Panc1 (cell line): ENCODE measurements at places on chromosomes 6 and 20. TPM values are rescaled to one million over a fixed set of nuclear protein-coding genes. Genes with fewer than 3 reads are reported as not detected.

GRCh38 chr6:44267252-44267651 lies 1.9 kb upstream of the NFKBIE start:
- peaks cover 16% of the 10 kb centered on the region for H3K27me3 ChIP-seq
- DNase-seq = no peak
- peaks cover 18% of the 10 kb centered on the region for H3K4me1 ChIP-seq
- H3K27ac ChIP-seq = no peak overlapping the region
- no peaks in the 10 kb centered on the region; the same call in none of the 2 replicates for H3K36me3 ChIP-seq

- H3K27ac ChIP-seq = no peak overlapping the region
- no peaks in the 10 kb centered on the region for H3K36me3 ChIP-seq
- no peak overlapping the region for H3K4me3 ChIP-seq
- H3K4me1 ChIP-seq = no peaks in the 10 kb centered on the region
- H3K27me3 ChIP-seq = no peaks in the 10 kb centered on the region
Measured at GRCh38 chr6:22413681-22414311, 117.0 kb upstream of the PRL start.

DNA sequence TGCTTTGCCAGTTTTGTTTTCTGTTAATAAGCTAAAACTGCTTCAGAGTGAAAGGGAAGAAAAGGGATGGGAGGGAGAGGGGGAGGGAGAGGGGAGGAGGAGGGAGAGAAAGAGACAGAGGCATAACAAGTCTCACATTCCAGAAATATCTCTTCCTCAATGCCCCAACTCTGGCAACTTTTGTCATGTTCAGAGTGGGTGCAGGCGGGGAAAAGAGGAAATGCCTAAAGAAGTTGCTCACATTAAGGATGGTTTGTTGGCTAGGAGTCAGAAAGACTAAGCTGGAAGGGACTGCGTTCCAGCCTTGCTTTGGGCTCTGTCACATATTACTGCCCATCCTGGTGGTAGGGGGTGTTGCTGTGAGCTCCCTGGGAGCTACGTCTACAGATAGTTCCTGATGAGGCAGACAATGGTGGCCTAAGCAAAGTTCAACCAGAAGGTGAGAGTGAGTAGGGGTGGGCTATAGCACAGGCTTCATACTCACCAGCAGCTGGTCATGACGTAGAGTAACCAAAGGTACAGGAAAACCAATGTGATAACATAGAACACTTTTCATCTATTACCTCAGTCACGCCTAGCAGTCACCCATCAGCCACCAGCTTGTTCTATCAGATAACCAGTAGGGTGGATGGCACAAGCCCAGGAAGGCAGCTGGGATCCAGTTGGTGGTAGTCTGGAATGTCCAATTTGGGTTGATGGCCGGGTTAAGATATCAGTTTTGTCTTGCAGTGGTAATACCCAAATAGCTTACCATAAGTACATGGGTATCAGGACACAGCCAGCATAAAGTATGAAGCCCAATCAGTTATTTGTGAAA lies 2.1 kb downstream of the TSPYL4 start:
- H3K36me3 ChIP-seq = no peaks in the 10 kb centered on the region; the same call in 1 of the 2 replicates
- H3K4me1 ChIP-seq = peaks cover 32% of the 10 kb centered on the region
- DNase-seq = no peak
- no peak overlapping the region for H3K4me3 ChIP-seq

DNA sequence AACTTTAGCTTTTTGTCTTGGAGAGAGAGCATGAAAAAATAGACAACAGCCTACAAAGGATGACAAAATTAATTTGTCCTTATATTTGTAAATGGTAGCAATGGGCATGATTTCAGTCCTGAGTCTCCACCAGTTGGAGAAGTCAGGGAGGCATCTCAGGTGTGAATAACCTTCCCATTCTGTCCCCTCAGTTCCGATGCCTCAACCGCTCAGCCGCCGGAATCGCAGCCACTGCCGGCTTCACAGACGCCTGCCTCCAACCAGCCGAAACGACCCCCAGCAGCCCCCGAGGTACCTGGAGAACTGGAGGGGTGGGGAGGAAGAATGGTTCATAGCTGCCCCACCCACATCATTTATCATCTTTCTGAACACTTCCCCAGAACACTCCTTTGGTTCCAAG lies 3.6 kb downstream of the PRRC2A start:
- H3K36me3 ChIP-seq = peaks cover 44% of the 10 kb centered on the region
- peaks cover 12% of the 10 kb centered on the region for H3K4me1 ChIP-seq
- no peak overlapping the region for H3K27ac ChIP-seq
- DNase-seq = no peak

DNA sequence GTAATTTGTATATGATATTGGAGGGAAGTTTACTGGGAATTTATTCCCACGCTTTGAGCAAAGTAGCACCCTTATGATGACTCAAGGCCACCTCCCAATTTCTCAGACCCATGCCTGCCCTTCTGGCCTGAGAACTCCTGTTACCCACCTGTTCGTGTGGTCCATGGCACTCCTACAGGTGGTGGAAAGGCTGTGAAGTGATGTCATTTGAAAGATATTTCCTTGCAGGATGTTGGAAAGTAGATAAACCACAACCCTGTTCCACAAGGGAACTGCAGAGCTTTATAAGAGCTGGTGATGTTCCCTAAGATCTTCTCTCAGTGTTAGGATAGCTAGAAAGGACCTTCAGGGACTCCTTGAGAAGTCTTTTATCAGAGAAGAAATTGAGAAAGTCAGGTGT lies 70.5 kb downstream of the ADGRG6 start:
- peak overlapping the region; percentile 100 for H3K27ac ChIP-seq
- peaks cover 18% of the 10 kb centered on the region; the same call in 1 of the 2 replicates for H3K36me3 ChIP-seq
- no peak overlapping the region for H3K4me3 ChIP-seq
- H3K4me1 ChIP-seq = peaks cover 94% of the 10 kb centered on the region
- H3K27me3 ChIP-seq = no peaks in the 10 kb centered on the region

- H3K36me3 ChIP-seq = no peaks in the 10 kb centered on the region
- no peak for DNase-seq
- H3K4me1 ChIP-seq = no peaks in the 10 kb centered on the region
- no peak overlapping the region for H3K27ac ChIP-seq
Measured at GRCh38 chr6:89021629-89022028, 58.2 kb upstream of the RNGTT start.

DNA sequence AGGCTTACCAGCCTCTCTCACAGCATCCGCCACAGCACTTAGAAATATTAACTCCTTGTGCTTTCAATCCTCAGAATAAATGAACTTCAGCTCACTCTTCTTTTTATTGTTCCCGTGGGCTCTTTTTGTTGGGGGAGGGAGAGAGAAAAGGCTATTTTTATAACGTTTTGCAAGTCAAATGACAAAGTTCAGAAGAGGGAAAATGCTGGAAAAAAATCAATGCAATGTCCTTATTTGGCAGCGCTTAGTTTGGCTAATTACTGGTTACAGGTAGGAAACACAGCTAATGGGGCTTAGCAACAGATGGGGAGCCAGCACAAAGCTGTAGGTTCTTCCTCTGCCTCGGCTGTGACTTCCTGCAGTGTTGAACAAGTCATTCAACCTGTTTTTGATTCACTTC lies 1067.0 kb upstream of the MAP3K7 start:
- no peak overlapping the region for H3K4me3 ChIP-seq
- no peaks in the 10 kb centered on the region for H3K4me1 ChIP-seq
- no peak overlapping the region for H3K27ac ChIP-seq
- DNase-seq = no peak

DNA sequence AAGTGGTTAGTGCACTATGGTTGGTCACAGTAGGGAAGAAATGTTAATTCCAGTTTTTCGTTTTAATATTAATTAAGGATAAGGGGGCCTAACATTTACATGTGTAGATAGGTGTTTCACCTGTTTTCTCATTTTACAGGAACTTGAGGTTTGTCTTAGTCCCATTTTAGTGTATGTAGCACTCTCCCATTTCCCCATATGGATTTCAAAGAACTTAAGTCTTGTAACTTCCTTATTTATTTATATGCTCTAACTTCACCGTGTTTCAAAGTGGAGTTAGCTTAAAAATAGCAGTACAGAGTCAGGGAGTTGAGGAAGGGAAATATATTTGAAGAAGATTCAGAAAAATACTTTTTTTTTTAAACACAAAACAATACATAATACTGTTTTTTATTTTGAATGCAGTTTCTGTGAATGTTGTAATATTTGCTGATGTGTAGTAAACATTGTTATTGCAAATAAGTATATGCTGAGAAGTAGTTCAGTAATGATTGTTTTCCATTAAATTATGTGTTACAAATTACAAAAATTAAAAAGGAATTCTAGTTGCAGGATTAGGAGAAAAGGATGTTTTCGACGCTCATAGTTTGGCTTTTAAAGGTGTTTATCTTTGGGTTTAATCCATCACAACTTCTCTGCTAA lies 3.5 kb downstream of the SCAF8 start:
- H3K4me1 ChIP-seq = peaks cover 33% of the 10 kb centered on the region
- no peak overlapping the region for H3K4me3 ChIP-seq
- no peak for DNase-seq
- no peak overlapping the region; the same call in 1 of the 2 replicates for H3K27ac ChIP-seq

- no peaks in the 10 kb centered on the region for H3K36me3 ChIP-seq
- DNase-seq = no peak
- H3K4me3 ChIP-seq = no peak overlapping the region
- no peak overlapping the region for H3K27ac ChIP-seq
- no peaks in the 10 kb centered on the region for H3K4me1 ChIP-seq
Measured at GRCh38 chr6:91161246-91161645, 574.4 kb upstream of the MAP3K7 start.

GRCh38 chr6:23505026-23505425 lies 621.0 kb upstream of the NRSN1 start:
- DNase-seq = no peak
- no peak overlapping the region for H3K4me3 ChIP-seq
- no peaks in the 10 kb centered on the region for H3K36me3 ChIP-seq
- no peaks in the 10 kb centered on the region for H3K4me1 ChIP-seq
- H3K27me3 ChIP-seq = no peaks in the 10 kb centered on the region

- H3K4me1 ChIP-seq = no peaks in the 10 kb centered on the region
- H3K27me3 ChIP-seq = no peaks in the 10 kb centered on the region
- no peaks in the 10 kb centered on the region for H3K36me3 ChIP-seq
Measured at GRCh38 chr20:23622839-23623343, 14.9 kb downstream of the CST3 start.

GRCh38 chr6:158711264-158711663 lies 61.4 kb downstream of the SYTL3 start:
- H3K4me1 ChIP-seq = peaks cover 10% of the 10 kb centered on the region; the same call in 1 of the 2 replicates
- no peak overlapping the region for H3K27ac ChIP-seq
- DNase-seq = no peak
- H3K4me3 ChIP-seq = no peak overlapping the region
- H3K36me3 ChIP-seq = no peaks in the 10 kb centered on the region
- H3K27me3 ChIP-seq = no peaks in the 10 kb centered on the region

DNA sequence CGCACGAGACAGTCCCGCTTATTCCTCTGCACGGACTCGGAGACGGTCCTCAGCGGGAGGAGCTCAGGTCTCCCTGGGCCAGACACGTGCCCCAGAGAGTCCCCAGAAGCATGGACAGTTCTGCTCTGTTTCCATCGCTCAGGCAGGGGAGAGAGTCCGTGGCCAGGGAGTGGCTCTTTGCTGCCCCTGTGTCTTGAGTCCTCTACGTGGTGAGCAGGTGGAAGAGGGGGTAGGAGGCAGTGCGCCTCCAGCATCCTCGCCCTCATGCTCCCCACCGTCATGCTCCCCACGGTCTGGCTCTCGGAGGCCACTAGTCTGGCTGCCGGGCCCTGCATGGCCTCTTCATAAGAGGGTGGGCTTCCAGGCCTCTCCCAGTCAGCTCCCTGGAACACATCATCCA lies 8.9 kb downstream of the TAGAP start:
- H3K4me3 ChIP-seq = no peak overlapping the region
- H3K27me3 ChIP-seq = peaks cover 7% of the 10 kb centered on the region; the same call in 1 of the 2 replicates
- H3K27ac ChIP-seq = no peak overlapping the region
- H3K36me3 ChIP-seq = no peaks in the 10 kb centered on the region

DNA sequence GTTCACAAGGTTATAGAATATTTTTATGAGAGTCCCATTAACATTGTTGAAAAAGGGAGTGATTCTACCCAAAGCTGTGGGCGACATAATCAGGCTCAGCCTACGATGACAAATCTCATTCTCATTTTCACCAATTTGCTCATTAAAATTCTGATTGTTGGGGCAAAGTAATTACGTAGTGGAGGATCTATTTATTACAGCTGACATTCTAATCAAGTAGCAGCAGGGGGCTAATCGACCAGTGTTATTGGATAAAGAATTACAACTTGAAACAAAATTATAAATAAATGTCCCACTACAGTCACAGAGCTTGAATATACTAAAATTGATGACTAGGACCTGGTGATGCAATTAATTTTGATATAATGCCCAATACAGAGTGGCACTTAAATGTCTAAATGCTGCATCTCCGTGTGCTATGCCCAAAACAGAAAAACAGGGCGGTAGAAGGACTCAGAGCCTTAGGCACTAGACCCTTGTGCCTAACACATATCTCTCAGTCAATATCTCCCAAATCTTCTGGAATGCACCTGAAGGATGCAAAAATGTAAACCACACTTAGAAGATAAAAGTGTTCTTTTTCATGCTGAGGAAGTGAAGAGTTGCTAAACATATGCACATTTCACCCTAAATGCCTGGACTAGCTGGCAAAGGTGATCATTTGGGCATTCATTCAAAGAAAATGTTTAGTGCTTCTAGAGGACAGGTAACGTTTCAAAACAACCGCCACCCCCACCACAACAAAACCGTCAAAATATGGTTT lies 88.3 kb downstream of the CD24 start:
- H3K4me1 ChIP-seq = no peaks in the 10 kb centered on the region
- H3K27ac ChIP-seq = peak overlapping the region; percentile 49
- no peak overlapping the region for H3K4me3 ChIP-seq
- H3K36me3 ChIP-seq = no peaks in the 10 kb centered on the region

- H3K27me3 ChIP-seq = no peaks in the 10 kb centered on the region
- H3K27ac ChIP-seq = no peak overlapping the region
- no peak for DNase-seq
- no peak overlapping the region for H3K4me3 ChIP-seq
- H3K4me1 ChIP-seq = no peaks in the 10 kb centered on the region
Measured at GRCh38 chr6:151310279-151310678, 70.5 kb downstream of the AKAP12 start.

DNA sequence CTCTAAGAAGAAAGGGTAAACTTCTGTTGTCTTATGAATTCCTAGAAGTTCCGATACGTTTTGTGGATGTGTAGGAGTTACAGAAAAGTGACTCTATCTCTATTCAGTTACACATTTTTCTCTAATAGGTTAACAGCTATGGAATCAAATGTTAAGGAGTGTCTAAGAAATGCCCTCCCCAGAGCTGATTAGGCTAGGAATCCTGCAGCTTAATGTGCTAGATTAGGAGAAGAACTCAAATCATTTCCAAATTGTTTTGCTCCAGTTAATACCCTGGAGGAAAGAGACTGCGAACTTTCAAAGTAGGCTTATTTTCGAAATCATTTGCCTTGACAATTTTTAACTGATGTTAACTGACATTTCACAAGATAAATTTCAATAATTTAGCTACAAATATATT lies 51.9 kb downstream of the IBTK start:
- peaks cover 82% of the 10 kb centered on the region for H3K36me3 ChIP-seq
- H3K27ac ChIP-seq = no peak overlapping the region
- H3K4me3 ChIP-seq = no peak overlapping the region
- H3K27me3 ChIP-seq = no peaks in the 10 kb centered on the region

HUS1B gene
- 0.74 TPM for total RNA-seq

GSTA2 gene
- total RNA-seq = not detected

ULBP2 gene
- 0.69 TPM for total RNA-seq

DLL1 gene
- 2.4 TPM for total RNA-seq

LBP gene
- 0.15 TPM for total RNA-seq
